ENCODE measurements at places on chromosomes 12 and 14. TPM values are rescaled to one million over a fixed set of nuclear protein-coding genes. Genes with fewer than 3 reads are reported as not detected.
A peak's percentile ranks its signal among the peaks of the same experiment; 100 is the strongest.

CCND2 gene
- total RNA-seq = 615 TPM

VAMP1 gene
- total RNA-seq = 51.2 TPM

AQP6 gene
- total RNA-seq = not detected

NAV3 gene
- not detected for total RNA-seq

PTCSC3 gene
- total RNA-seq = not detected

CEBPE gene
- total RNA-seq = 0.35 TPM

DNA sequence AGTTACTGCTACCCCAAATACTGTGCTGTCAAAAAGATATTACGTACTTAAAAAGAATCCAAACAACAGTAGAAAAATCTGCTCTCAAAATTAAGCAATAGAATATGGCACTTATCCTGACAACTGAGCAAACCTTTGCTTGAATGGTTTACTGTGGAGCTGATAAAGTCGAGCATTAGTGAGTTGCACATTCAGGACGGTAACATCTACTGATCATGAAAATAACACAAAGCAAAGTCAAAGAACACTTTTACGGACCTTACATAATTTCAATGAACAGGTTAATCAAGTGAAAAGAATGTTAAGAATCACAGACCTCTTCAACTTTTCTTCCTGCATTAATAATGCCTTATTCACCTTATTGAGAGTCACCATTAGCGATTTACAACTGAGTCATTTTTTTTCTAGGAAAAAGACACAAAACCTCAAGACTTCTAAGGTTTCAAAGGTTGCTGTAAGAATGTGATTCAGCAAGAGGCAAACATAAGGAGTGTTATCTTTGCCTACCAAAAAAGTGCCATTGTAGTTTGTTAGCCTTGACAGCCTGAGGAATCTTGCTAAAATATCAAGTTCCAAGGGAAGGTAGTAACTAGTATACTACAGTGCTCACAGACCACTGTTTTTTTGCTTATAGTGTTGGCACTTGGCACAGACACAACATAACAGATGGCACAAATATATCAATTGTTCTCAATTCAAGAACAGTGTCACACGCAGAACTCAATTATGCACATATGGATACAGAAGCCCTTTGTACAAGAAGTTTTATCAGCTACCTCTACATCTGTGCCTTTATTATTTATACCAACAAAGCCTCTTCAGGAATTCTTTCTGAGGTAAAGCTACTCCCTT is 334.2 kb upstream of the RPL10L start:
- no peak for DNase-seq

GRCh38 chr14:82419933-82420332 is 886.3 kb upstream of the SEL1L start:
- no peak for DNase-seq

GRCh38 chr12:57235017-57235727 is 5.7 kb downstream of the SHMT2 start:
- DNase-seq = no peak

DNA sequence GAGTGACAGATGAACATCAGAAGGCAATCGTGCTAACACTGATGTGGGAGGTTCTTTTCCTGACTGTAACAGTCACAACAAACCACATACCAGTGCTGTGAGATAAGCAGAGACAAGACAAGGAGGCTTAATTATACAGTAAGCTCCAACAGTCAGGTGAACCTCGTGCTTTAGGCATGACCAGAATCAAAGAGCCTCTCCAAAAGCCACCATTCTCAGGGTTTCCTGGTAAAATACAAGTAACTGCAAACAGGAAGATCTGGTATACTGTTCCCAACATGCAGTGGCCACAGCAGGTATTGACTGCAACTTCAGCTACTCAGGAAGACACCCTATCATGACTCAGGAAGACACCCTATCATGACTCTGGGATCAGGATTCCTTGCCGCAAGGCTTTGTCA is 47.3 kb upstream of the GTF2A1 start:
- peak; percentile 60 for DNase-seq

GRCh38 chr12:25723921-25724491 is 170.9 kb upstream of the LMNTD1 start:
- no peak for DNase-seq

DNA sequence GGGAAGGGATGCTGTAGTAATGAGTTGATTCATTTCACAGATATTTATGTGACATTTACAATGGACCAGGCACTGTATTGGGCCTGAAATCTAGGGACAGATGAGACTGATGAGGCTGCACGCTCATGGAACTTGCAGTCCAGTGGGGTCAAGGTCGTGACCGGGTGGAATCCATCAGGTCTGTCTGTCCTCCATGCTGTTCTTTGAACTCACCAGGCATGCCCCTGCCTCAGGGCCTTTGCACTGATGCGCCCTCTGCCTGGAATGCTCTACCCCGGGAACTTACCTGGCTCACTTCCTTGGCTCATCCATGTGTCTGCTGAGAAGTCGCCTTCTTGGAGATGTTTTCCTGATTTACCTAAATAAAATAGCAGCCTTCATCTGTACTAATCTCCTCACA is 200.1 kb downstream of the VRK1 start:
- no peak for DNase-seq

DNA sequence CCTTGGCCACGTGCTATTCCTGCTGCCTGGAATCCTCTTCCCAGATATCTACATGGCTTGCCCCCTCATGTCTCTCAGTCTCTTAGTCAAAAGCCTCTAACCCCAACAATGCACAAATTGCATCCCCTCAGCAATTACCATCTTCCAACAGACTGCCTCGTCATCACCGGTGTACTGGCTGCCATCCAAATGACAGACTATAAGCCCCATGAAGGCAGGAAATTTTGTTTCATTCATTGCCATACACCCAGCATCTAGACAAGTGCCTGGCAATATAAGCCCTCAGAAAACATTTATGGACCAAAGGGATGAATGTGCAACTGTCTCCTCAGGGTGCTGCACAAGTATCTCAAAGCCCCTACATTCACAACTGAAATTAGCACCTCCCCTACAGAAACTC is 5.8 kb downstream of the GLT8D2 start:
- no peak for DNase-seq

DNA sequence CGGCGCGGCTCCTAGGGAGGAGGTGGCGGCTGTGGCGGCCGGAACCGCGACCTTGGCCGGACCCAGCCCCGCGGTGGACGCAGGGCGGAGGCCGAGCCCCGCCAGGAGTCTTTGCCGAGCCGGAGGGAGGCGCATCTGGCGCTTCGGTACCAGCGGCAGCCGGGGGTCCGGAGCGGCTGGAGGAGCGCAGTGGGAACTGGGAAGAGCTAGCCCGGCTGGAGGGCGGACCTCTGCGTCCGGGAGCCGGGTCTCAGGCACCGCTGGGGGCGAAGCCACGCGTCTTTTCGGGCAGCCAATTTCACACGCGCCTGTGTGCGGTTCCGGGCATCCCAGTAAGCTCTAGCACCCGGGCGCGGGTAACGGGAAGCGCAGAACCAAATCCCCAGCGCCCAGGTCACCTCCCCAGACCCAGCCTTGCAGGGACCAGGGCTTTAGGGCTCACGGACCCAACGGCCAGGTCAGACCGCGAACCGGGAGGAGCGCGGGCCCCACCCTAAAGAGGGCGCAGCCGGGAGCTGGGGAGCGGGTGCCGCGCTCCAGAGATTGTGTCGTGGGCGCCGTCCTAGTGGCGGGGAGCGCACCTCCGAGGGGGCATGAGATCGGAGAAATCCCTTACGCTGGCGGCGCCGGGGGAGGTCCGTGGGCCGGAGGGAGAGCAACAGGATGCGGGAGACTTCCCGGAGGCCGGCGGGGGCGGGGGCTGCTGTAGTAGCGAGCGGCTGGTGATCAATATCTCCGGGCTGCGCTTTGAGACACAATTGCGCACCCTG is 89.4 kb downstream of the GALNT8 start:
- peak; percentile 64 for DNase-seq

- DNase-seq = no peak
Observed at GRCh38 chr12:103785243-103786031, 55.6 kb downstream of the NT5DC3 start.

- no peak for DNase-seq
Observed at GRCh38 chr12:6569312-6569711, 1.2 kb upstream of the NOP2 start.

- no peak for DNase-seq
Observed at GRCh38 chr12:3913278-3913677, 40.1 kb upstream of the PARP11 start.

- peak; percentile 64 for DNase-seq
Observed at GRCh38 chr12:42296503-42297109, 29.3 kb downstream of the ZCRB1 start.

- DNase-seq = no peak
Observed at GRCh38 chr14:54209511-54210250, 187.1 kb upstream of the CDKN3 start.

DNA sequence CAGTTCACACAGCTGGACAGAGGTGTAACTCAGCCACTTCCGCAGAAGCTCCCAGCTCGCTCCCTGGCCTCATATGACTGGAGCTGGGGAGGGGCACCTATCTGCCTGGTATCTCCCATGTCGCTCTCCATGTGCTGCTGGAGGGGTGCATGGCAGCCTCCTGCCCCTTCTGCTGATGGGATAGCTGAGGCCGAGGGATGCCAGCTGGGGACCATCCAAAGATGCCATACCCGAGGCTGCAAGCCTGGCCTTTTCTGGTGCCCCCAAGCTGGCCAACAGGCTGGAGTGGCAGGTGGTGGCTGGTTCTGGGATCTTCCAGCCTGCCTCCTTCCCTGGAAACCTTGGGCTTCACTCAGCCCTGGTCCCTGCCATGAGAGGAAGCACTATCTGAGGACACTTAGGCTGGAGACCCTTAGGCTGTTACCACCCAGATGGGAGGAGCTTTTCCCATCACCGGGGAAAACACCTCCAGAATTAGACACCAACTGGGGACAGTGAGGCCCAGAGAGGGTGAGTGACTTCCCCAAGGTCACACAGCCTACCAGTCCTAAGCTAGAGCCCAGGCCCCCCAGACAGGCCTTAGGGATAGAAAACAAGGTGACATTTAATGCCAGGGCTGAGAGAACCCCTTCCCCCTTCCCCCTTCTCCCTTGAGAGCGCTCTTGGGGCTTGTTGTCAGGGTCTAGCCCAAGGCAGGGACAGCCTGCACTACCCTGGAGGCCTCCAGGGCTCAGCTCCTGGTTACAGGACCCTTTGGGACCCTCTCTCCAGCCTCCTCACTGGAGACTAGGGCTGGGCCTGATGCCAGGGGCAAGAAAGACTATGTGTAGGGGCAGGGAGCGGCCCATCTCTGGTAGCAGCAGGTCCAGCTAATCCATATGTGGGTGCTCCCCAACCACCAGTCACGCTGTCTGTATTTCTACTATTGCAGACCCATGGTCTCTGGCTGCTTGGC is 7.1 kb downstream of the DTX1 start:
- DNase-seq = no peak

- no peak for DNase-seq
Observed at GRCh38 chr14:24416932-24417619, 12.4 kb downstream of the CBLN3 start.

GRCh38 chr14:49950275-49951228 is 57.7 kb downstream of the ARF6 start:
- DNase-seq = no peak

DNA sequence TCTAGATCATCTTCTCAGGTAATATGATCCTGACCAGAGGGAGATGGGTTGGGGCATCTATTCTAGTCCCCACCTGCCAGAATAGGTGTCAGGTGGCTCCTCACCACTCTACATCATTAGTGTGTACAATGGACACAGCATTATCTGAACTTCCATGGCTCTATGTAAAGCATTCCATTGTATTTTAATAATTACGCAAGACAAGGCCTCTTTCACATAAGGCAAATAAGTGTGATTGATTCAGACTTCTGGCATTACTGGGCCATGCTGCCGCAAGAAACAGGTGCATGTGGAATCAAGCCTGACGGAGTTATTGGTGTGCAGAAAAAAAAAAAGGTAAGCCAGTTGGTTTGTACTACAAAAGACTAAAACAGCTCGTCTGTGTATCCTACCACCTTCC is 3.1 kb upstream of the DDHD1 start:
- DNase-seq = no peak

GRCh38 chr14:42929806-42930480 is 1323.3 kb downstream of the LRFN5 start:
- no peak for DNase-seq

- DNase-seq = no peak
Observed at GRCh38 chr12:79012636-79013035, 148.1 kb downstream of the SYT1 start.

DNA sequence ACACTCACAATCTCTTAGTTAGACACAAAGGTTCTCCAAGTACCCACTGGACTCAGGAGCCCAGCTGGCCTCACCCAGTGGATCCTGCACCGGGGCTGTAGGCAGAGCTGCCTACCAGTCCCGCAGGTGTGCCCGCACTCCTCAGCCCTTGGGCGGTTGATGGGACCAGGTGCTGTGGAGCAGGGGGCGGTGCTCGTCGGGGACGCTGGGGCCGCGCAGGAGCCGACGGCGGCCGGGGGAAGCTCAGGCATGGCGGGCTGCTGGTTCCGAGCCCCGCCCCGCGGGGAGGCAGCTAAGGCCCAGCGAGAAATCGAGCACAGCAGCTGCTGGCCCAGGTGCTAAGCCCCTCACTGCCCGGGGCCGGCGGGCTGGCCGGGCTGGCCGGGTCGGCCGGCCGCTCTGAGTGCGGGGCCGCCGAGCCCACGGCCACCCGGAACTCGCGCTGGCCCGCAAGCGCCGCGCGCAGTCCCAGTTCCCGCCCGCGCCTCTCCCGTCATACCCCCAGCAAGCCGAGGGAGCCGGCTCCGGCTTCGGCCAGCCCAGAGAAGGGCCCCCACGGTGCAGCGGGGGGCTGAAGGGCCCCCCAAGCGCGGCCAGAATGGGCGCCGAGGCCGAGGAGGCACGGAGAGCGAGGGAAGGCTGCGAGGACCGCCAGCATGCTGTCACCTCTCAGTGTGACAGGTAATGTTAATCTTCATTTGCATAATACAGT is 506.8 kb downstream of the LRFN5 start:
- DNase-seq = no peak

GRCh38 chr12:123937707-123938591 is 34.7 kb downstream of the CCDC92 start:
- peak; percentile 86 for DNase-seq

DNA sequence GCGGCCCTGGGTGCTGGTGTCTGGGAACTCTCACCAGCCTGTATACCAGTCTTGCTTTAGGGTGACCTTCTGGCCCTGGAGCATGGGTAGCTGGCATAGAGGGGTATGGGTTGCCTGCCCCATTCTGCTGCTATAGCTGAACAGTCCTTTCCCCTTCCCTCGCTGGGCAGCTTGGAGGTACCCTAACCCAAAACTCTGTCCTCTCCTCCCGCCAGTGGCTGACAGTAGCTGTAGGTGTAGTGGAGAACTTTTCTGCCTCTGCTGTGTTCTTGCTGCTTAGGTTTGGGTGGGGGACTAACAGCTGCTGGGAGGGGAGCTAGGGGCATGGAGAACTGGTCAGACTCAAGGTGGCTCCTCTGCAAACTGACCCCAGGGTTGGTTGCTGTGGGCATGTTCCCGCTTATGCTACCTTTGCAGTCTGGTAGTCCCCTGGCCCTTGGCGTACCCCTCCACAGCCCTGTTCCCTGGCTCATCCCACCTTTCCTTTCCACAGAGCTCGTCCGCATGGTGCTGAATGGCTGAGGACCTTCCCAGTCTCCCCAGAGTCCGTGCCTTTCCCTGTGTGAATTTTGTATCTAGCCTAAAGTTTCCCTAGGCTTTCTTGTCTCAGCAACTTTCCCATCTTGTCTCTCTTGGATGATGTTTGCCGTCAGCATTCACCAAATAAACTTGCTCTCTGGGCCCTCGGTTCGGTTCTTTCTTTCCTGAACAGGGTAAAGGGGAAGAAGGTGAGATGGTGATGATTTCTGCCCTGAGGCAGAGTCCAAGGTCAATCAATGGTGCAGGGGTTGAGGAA is 2.9 kb downstream of the MYL6 start:
- DNase-seq = no peak
